ENCODE measurements at places on chromosomes 5 and 9.

- no peak for DNase-seq
These were observed 68.6 kb upstream of the DPYSL3 start for GRCh38 chr5:147578228-147579024.

DNA sequence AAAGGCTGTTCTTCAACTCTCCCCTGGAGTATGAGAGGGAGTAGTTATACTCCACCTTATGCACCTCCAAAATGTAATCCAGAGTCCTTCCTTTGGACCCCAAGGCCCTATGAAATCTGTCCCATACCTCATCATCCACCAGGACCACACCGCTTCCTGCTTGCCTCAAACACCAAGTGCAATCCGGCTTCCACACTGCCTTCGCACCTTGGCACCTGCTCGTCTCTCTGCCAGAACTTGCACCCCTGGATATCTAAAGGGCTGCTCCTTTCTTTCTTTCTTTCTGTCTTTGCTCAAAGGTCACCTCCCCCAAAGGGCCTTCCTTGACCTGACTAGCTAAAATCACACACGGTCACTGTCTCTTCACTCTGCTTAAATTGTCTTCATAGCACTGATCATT, 63.9 kb upstream of the SHB start:
- DNase-seq = no peak

DNA sequence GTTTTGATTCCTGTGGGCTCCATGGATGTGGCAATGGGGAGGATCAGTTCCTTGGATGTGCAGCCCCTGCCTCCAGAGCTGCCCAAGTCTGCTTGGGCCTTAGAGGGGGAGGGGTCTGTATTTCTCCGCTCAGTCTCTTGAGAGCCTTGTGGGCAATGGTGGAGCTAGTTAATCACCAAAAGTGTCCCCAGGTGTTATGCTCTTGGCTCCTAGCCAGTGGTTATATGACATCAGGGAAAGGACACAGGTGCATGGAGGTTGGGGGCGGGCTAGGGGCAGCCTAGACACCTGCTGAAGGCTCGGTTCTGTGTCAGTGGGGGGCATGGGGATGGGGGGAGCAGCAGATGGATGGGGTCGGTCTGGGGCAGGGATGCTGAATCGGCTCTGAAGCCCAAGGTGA, 12.4 kb upstream of the ARAP3 start:
- DNase-seq = no peak

DNA sequence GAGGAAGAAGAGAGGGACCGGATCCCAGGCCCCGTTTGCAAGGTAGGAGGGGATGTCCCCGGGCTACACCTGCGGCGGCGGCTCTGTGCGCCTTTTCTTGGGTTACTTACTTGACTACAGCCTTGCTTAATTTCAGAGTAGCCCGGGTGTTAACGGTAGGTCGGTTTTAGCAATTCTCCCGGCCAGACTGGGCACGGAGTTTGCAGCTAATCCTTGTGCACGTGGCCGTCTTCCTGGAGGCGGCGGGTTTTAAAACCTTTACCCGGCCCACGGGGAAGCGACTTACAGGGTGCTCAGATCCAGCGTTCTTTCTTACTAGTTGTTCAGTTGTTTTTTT, 313 bp downstream of the BRIX1 start:
- DNase-seq = no peak

GRCh38 chr5:35233121-35233520, 2.8 kb upstream of the PRLR start:
- no peak for DNase-seq

- no peak for DNase-seq
These were observed 41.1 kb upstream of the PLPP6 start for GRCh38 chr9:4620881-4621555.

GRCh38 chr5:92909602-92909962, 671.4 kb downstream of the NR2F1-AS1 start:
- DNase-seq = no peak

DNA sequence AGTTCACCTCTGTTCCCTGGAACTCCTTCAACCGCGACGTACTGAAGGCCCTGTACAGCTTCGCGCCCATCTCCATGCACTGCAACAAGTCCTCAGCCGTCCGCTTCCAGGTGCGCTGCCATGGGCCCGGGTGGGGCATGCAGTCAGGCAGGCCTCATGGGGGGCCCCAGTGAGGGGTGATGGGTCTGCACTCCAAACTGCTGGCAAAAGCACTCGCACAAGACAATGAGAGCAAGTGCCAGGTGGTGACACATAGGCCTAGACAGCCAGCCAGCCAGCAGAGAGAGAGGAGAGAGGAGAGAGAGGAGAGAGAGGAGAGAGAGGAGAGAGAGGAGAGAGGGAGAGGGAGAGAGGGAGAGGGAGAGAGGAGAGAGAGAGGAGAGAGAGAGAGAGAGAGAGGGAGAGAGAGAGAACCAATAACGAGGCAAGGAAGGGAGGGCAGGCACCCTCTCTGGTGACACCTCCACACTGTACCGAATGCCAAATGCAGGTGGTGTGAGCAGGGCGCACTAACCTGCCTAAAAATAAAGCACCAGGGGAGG, 21.0 kb downstream of the DBH start:
- no peak for DNase-seq

DNA sequence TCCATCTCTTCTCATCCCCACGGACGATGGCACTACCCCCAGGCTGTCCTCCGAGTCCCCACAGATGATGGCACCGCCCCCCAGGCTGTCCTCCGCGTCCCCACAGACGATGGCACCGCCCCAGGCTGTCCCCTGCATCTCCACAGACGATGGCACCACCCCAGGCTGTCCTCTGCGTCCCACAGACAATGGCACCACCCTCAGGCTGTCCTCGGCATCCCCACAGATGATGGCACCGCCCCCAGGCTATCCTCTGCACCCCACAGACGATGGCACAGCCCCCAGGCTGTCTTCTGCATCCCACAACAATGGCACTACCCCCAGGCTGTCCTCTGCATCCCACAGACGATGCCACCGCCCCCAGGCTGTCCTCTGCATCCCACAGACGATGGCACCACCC, 57.4 kb upstream of the PTCH1 start:
- no peak for DNase-seq

GRCh38 chr9:94703488-94704140, 22.9 kb upstream of the AOPEP start:
- no peak for DNase-seq

DNA sequence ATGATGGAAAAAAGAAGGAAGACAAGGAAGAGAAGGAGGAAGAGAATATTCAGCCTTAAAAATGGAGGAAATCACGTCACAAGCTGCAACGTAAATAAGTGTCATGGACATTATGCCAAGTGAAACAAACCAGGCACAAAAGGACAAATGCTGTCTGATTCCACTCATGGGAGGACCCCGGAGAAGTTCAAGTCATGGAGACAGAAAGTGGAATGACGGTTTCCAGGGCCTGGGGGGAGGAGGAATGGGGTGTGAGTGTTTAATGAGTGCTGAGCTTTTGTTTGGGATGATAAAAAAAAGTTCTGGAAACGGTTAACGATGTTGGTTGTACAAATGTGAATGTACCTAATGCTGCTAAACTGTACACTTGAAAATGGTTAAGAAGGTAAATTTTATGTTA, 439.5 kb downstream of the GADD45G start:
- DNase-seq = no peak

GRCh38 chr5:106876665-106877194, 794.0 kb downstream of the EFNA5 start:
- no peak for DNase-seq

DNA sequence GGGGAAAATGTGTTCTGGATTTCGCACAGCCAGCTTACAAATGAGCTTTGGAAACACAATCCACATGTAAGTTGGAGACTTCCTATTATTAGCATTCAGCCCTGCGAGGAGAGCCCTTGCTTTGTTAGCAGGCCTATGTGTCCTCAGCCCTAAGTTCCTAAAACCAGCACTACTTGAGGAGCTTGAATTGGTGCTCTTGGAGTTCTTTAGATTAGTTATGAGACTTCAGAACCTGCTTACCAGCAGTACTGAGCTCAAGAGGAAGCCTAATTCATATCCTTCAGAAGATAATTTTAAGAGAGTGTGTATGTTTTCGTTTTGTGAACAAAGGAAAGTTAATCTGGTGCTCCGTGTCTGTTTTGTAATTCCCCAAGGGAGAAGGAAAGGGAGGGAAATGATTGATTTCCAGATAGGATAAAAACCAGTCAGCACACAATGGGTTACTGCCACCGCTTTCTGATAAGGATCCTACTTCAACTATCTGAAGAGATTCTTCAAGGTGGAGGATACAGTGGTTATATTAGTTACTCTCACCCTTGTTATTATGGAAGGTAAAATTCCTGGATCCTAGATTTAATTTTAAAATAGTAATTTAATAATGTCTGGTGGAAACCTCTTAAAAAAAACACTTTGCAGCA, 35.2 kb downstream of the PIK3R1 start:
- no peak for DNase-seq

DNA sequence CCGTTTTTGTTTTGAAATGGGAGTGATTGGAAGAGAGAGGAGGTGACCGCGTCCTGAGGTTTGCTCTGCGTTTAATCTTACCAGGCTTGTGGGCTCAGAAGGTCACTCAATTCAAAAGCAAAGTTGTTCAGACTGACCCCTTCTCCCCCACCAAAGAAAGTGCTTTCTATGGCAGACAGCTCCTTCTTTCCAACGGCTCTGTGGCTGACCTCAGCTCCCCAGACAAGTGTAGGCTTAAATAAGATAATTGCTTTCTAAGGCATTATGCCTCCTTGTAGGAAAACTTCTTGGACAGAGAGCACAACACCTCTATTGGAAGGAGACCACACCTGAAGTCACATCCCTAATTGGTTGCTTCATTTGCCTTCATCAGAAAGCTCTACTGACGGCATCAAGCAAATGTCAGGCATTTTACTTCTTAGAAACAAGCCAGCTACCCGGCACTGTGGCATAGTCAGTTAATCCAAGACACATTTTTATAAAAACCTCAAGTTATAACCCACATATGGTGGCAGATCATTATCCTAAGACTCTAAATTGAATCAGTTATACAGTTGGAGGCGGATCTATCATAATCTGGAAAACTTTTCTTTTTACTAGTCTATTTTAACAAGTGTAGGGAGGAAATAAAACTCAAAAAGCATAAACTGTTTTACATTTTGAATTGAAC, 94.9 kb downstream of the TMEM174 start:
- DNase-seq = no peak

DNA sequence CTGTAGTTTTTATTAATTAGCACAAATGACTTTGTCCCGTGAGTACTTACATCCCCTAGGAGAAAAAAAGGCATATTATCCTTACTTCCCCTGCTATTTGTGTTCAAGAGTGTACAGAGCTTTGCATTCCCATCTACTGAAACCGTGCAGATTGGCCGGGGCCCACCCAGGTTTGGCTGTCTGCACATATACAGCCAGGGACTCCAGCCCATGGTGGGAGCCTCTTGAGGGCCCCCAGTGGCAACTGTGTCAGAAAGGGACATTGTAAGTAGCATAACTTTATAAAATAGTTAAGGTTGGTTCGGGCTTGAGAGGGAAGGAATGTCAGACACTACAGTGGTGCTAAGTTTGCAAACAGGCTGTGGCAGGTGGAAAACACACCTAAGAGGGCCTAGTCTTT, 24.7 kb downstream of the PHF2 start:
- no peak for DNase-seq

- no peak for DNase-seq
These were observed 9.5 kb downstream of the KCNV2 start for GRCh38 chr9:2726650-2727340.

- no peak for DNase-seq
These were observed 12.1 kb upstream of the DMAC1 start for GRCh38 chr9:7811677-7812076.

GRCh38 chr9:95626885-95627558, 110.3 kb upstream of the PTCH1 start:
- DNase-seq = peak; percentile 39

DNA sequence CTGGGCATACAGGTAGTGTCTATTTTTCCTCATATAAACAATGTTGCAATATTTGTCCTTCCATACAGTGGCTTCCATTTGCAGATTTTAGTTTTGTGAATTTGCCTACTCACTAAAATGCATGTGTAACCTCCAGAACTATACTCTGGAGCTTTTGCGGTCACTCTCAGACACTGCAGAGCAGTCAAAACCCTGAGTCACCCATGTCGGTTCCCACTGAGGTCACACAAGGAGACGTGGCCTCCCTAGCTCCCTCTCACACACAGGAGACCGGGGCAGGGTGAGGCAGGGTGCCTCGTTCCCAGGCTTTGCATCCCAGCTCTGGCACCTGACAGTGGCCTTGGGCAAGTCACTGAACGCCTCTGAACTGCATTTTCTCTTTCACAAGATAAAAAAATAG, 55.5 kb upstream of the ZNF354A start:
- no peak for DNase-seq

DNA sequence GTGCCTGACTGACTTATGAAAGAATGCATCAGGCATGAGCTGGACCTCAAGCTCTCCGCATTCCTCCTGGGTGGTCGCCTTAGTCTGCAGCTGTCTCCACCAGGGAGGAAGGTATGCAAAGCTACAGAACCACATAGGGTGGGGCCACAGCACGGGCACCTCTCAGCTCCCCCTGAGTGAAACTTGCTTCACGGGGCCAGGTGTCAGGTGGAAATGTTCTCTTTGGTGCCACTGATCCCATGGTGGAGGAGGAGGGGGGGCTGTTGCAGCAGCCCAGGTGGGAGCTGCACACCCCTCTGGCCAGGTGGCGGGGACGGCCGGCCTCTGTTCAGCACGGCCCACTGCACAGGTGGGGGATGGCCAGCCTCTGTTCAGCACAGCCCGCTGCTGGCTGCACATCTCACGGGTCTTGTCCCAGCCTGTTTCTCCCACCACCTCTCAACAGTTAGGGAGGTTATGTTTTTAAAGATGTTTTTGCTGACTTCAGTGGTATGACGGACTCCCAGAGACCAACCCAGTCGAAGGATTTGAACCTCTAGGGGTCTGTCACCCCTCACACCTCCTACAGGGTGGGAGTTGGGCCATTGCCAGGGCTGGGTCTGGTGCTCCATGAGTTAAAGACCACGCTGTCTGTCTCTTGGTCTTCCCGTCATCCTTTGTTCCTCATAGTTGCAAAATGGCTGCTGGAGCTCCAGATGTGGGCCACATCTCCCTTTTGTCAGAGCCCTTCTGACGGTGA, 34.3 kb downstream of the MRPL36 start:
- no peak for DNase-seq

- no peak for DNase-seq
These were observed 264.4 kb upstream of the MSX2 start for GRCh38 chr5:174459832-174460448.

DNA sequence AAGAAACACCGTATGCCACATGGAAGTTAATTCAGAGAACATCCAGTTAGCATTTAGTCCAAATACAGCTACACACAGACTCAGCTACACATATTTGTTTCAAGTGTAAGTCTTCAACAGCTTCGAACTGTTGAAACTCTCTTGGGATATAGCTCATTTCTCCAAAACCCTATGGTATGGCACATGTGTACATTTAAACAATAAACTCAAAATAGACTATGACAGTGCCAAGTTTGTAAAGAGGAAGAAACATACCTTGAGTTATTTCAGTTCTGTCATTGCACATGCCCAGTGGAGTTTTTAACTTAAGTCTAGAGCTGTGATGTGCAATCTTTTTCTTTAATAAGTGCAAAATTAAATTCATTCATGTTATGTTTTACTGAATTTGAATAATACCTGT, 155.1 kb upstream of the RAI14 start:
- no peak for DNase-seq

- DNase-seq = no peak
These were observed 70.5 kb downstream of the MED27 start for GRCh38 chr9:132008855-132009812.

GRCh38 chr9:91241909-91242308, 119.8 kb downstream of the AUH start:
- no peak for DNase-seq
